ENCODE measurements at places on chromosomes 16 and 17. TPM values are rescaled to one million over a fixed set of nuclear protein-coding genes. Genes with fewer than 3 reads are reported as not detected.

The CTRB2 gene
- not detected for total RNA-seq

The FOXC2 gene
- total RNA-seq = not detected

The HGS gene
- total RNA-seq = 112 TPM

The OR1F1 gene
- total RNA-seq = not detected

The HCRT gene
- not detected for total RNA-seq

The CDH3 gene
- total RNA-seq = not detected

The SMCR8 gene
- 26.2 TPM for total RNA-seq

The ABCC12 gene
- total RNA-seq = not detected

The PGS1 gene
- 69.4 TPM for total RNA-seq

The NKD1 gene
- total RNA-seq = 0.73 TPM

The SAMD14 gene
- 0.79 TPM for total RNA-seq

The DLG4 gene
- total RNA-seq = 11.6 TPM

The KRTAP1-1 gene
- not detected for total RNA-seq

The ENPP7 gene
- not detected for total RNA-seq

The CCDC78 gene
- 1.6 TPM for total RNA-seq

The CCDC154 gene
- 2.7 TPM for total RNA-seq

The TBC1D3H gene
- 0.30 TPM for total RNA-seq

The MYO15A gene
- total RNA-seq = 0.55 TPM

All from activated naive CD4-positive, alpha-beta T cell treated with anti-CD3 and anti-CD28 coated beads, Interleukin-2, amount 10 ng/mL, durations not matched to agents 5 hours and 36 hours (primary cell).